ENCODE measurements at places on chromosomes 7 and 10.

GRCh38 chr7:81822811-81823210 lies 53.0 kb upstream of the HGF start:
- no peak for DNase-seq

GRCh38 chr7:106566672-106567071 lies 94.3 kb downstream of the CCDC71L start:
- DNase-seq, result no peak

DNA sequence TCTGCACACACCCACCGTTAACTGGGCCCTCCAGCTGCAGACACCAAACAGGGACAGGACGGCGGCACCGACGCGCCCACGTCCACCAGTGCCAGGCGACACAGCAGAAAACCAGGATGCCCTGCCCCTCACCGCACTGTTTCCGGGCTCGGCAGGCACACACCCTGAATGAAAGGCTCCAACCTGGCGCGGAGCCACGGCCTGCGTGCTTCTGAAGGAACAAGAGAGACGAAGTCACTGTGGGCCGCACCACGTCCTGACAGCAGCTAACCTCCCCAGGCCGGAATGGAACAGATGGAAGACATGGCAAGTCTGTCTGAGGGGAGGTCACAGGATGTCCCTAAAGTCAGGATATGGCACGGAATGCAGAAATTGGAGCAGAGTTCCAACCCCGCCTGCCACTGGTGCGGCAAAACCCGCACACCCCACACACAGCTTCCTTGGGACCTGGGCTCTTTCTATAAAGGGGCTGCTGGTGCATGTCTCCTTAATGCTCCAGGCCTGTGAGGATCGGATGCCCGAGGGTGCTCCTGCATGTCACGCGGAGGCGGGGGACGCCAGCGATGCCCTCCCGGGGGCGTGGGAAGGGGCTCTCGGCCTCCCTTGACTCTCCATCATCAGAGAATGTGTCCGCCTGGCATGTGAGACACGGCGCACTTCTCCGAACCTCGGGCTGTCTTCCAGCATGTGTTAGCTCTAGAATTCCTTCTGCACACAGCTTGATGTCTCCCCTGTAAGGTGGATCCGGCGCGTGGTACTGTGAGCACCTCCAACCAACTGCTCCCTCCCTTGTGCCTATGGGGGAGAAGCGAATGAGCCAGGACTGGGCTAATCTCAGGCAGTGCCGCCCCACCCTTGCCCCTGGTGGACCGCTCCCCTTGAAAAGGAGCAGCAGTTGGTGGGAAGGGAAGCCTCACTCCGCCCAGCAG lies 3.9 kb upstream of the GPER1 start:
- DNase-seq, result no peak

DNA sequence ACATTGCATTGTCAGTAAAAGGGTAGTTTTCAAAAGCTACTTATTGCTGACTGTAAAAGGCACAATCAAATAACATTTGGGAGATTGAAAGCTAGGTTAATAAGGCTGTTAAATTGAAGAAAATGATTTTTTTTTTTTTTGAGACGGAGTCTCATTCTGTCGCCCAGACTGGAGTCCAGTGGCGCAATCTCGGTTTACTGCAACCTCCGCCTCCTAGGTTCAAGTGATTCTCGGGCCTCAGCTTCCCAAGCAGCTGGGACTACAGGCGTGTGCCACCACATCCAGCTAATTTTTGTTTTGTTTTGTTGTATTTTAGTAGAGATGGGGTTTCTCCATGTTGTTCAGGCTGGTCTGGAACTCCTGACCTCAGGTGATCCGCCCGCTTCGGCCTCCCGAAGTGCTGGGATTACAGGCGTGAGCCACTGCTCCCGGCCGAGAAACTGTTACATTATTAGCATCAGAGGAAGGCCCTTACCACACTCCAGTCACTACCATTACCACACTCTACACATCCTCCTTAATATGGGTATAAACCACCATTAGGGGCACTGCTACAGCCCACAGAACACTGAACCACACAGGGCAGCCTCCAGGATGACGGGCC lies 1.0 kb downstream of the CYP51A1 start:
- no peak for DNase-seq

DNA sequence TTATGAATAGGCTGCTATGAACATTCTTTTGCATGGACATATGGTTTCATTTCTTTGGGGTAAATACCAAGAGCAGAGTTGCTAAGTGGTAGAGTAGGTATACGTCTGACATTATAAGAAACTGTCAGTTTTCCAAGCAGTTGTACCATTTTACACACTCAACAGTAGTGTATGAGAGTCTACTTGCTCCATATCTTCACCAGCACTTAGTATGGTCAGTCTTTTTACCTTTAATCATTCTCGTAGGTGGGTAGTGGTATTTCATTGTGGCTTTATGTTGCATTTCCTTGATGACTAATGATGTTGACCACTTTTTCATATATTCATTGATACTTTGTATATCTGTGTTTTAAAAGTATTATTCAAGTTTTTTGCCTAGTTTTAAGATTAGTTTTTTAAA lies 45.1 kb downstream of the POU6F2 start:
- no peak for DNase-seq

DNA sequence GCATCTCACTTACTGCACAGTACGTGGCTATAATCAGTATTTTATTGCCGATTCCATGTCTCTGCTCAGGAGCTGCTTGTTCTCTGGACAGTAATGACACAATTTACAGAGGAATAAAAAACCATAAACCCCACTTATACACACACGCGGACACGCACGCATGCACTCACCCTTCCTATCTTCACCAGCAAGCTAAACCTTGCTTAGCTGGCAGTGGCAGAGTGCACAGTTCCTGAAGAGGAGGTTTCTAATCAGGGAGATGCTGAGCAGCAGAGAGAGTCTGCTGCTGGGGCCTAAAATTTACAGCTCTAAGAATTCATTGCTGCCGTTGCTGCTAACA lies 66.3 kb downstream of the SND1 start:
- DNase-seq, result no peak

DNA sequence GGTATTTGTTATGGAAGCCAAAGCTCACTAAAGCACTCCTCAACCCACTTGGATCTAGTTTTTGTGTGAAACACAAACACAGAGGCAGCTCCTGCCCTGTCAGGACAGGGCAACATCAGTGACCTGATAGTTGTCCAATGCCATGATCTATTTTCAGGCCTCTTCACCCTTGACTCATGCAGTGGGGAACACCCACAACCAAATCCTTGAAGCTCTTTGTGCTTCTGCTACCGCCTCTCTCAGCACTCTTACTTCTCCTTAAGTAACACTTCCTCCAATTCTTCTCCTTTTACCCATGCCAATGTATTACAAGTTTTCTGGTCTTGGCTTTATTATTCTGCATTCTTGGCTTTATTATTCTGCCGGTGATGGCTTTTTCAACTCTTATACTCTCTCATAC lies 425.3 kb downstream of the INHBA start:
- DNase-seq, result no peak

DNA sequence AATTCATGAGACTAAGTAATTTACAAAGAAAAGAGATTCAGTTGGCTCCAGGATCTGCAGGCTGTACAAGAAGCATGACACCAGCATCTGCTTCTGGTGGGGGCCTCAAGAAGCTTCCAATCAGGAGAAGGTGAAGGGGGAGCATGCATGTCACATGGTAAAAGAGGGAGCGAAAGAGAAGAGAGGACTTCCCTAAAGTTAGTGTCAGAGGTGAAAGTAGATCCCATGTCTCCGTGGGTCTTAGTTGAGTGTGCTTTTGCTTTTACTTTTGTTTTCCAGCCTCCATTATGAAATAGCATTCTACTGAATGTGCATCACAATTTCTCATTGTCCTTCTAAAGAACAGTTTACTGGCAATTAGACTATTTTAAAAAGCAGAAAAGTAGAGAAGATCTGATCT lies 213.6 kb upstream of the FZD1 start:
- DNase-seq, result no peak

GRCh38 chr7:114953724-114954123 lies 31.8 kb downstream of the MDFIC start:
- DNase-seq, result no peak

DNA sequence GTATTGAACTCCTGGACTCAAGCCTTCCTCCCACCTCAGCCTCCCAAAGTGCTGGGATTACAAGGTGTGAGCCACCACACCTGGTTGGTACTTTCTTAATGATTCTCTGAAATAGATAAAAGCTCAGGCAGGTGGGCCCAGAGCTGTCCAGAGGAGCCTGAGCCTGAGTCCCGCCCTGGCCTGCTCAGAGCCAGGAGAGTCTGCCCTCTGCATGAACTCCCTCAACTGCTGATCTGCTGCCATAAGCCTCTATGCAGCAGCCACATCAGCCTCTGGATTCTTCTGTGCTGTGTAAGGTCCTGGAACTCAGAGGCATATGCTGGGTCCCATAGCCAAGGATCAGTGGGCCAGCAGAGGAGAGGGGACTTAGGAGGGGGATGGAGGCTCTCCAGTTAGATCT lies 23.1 kb upstream of the DDIT4 start:
- DNase-seq, result no peak

DNA sequence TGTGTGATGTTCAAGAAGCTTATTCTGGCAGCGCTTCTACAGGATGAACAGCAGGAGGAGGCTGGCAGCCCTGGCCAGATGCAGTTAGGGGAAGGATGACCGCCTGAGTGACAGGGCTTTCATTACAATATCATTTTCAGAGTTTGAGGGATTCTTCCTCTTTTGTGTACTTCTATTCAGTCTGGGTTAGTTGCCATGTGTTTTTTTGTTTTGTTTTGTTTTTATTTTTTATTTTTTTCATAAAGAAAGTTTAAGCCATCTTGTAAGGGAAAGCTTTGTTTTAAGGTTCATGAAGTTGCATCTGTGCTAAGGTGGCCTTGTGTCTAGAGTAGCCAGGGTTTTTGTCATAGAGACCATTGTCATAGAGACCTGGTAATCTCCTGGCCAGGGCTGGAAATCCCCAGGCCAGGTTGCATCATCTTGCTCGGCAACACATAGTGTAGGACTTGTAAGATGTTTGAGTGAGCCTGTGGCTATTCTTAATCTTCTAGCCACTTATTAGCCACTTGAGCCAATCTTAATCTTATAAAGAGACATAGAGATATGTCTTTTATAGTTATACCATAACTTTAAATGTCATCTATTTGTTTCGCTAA lies 230.5 kb upstream of the TMEM229A start:
- DNase-seq, result no peak

DNA sequence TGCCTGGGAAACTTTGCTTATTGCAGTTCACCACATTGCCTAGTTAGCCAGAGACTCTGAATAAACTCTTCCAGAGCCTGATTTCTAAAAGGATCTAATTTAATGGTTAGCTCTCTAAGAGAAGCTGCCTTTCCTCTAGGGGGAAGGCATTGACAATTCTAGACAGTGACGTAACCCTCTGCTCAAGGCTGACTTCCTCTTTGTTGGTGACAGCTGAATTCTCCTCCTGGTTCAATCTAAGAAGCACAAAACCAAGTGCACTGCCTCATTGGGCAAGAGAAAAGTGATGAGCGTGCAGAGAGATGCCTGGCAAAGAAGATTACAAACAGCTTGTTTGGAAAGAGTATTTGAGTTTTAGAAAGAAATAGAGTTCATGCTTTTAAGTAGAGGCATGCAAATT lies 102.7 kb downstream of the MACC1 start:
- no peak for DNase-seq

GRCh38 chr10:72194949-72195348 lies 20.9 kb upstream of the ANAPC16 start:
- DNase-seq, result no peak

DNA sequence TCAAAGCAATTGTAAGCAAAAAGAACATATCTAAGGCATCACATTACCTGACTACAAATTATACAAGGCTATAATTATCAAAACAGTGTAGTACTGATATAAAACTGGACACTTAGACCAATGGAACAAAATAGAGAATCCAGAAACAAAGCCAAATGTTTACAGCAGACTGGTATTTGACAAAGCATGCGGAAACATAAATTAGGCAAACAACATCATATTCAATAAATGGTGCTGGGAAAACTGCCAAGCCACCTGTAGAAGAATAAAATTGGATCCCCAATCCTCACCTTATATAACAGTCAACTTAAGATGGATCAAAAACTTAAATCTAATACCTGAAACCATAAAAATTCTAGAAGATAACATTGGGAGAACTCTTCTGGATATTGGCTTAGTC lies 240.8 kb upstream of the POM121L12 start:
- no peak for DNase-seq

DNA sequence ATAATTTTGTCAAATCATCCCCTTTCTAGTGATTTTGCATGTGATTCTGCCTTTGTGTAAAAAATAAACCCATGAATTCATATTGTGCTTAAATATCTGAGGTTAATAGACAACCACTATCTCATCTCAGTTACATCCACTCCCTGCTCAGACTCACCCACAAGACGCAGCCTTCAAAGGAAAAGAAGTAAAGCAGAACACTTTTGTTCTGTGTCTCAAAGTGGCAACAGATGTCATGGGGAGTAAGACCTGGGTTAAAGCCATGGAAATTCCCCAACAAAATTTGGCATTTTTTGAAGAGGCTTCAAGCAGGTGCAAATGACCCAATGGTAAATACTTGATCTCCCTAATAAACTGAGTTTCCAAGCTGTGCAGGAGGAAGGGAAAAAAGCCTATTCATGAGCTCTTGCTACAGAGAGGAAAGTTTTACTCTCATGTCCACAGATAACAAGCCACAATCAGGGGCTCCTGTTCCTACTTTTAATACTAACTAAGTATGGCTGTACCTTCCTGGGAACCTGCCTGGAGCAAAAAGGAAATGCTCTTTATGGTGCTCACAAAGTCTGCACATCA lies 4.7 kb downstream of the CYP3A7 start:
- no peak for DNase-seq

GRCh38 chr7:29563590-29564495 lies at the start of gene PRR15:
Gene PRR15, plus strand, starts transcription at chr7:29563835. Its CDS starts 2,495 bp downstream, at chr7:29566330.
- DNase-seq, result no peak

DNA sequence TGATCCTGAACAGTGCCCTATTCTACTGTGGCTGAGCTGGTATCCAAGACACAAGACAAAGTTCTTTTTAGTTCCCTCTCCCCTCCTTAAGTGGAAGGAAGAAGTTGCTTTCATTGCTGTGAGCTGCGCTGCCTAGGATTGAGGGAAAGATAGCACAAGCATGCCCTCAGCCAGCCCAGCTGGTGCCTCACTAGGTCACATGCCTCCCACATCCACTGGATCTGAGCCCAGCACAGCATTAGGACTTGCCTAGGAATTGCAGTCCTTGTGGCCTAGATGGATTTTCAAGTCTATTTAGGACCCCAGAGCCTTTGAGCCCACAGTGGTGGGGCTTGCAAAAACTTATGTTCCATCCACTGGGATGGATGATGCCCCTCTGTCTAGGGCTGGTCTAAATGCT lies 214.2 kb downstream of the ZNF248 start:
- DNase-seq, result no peak

GRCh38 chr10:6409971-6410643 lies 170.0 kb downstream of the PRKCQ start:
- DNase-seq, result peak; percentile 22

GRCh38 chr10:45495438-45496152 lies 121.6 kb downstream of the ALOX5 start:
- DNase-seq, result no peak

- no peak for DNase-seq
These were observed 115.9 kb downstream of the ADCY1 start for GRCh38 chr7:45689797-45690761.
